ENCODE measurements at places on chromosomes 6 and 20.

DNA sequence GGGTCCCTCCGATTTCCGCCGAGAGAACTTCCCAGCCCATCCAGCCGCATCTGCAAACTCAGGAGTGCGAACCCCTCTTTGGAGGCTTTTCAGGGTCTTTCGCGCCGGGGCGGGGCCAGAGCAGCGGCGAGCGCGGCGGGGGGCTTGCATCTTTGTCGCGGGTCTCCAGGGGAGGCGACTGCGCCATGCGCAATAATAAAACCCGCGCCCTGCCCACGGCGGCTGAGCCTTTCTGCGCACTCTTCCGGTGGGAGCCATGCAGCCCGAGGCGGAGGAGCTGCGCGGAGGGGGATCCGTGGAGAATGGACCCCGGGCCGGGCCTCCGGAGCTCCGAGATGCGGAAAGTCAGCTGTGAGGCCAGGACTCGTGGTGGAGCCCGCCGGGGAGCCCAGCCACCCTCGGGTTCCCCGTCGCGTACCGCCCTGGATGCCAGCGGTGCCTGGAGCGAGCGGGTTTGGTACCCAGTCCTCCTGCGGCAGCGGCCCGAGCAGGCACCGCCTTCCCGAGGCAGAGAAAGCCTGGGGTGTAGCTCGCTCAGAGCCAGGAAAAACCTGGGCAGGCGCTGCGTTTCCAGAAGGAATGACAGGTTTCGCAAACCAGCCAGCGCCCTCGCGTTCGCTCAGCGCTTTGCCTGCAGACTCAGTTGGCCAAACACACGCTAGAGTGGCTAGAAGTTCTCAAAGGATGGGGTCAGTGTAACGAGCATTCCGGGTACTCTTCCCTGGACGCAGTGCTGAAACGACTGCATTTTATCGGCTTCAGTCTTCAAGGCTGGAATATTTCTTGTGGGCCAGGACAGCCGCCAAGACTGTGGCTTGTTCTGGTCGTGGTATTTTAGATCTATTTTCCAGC lies 1.2 kb downstream of the AKAP12 start:
- DNase-seq: no peak

DNA sequence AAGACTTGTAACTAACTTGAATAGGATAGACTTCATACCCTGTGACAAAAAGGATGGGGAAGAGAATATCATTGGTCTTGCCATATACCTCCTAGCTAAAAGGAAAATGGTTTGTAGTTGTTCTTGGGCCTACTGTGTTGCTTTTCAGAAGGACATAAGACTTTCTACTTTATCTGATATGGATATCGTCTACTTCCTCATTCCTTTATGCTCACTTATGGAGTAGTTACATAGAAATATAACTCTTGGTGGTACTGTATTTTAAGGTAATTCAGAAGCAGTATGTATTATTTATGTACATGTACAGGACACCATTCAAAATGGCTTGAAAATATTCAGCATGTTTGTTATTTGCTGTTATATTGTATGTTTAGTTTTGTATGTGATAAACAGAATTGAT lies 8.0 kb downstream of the FAM217B start:
- DNase-seq: peak; percentile 62

DNA sequence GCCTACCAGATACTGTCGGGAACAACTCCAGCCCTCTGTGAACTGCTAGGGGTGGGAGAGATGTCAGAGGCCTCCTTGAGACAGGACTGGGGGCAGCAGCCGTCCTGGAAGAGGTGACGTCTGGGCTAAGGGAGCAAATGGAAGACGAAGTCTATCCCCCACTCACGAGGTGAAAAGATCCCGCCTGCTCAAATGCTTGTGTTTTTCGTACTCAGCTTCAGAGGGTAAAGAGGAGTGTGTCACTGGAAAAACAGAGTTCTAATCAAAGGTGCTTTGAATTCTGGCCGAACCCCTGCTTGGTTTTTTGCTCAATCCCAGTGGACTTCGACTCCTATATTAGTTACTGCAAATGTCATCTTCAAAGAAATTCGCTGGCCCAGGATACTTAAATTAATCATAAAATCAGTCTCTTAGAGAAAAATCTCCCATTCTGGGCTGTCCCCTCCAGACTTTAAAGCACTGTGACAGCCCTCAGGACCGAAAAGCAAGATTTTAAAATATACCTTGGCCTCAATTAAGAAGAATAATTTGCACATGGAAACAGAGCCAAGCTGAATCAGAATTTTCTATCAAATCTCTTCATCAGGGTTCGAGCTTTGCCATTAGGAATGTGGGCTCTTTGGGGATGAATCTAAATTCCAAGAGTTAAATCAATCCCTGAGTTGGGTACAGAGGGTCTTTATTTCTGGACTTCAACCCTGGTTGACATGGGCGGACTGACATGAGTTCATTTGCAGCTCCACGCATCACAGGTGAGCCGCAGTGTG lies 61.8 kb upstream of the AFDN start:
- no peak for DNase-seq

DNA sequence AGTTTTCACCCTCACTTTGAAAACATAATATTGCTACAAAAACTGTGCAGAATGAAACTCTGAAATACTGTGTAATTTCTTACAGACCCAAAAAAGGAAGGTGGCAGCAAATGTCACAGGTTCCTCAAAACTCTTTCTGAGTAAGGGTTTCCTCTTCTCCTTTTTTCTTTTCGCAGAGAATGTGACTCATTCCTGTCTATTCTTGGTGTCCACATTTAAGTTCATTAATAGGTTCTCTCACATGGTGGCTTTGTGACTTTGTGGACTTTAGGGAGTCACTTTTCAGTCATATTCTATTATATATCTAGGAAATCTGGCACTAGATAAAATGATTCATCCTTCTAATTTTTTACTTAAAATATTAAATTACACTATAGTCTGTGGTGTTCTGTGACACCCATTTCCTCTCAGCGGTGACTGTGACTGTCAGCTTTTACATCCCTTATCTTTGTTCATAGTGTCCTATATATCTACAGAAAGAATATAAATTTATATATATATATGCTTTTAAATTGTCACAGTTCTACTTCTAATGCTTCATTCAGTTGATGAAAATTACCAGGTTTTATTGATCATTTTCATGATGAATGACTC lies 126.8 kb upstream of the HCRTR2 start:
- DNase-seq: peak; percentile 86

- DNase-seq: peak; percentile 56
Measured at GRCh38 chr20:4369119-4369797, 352.5 kb upstream of the PRND start.

DNA sequence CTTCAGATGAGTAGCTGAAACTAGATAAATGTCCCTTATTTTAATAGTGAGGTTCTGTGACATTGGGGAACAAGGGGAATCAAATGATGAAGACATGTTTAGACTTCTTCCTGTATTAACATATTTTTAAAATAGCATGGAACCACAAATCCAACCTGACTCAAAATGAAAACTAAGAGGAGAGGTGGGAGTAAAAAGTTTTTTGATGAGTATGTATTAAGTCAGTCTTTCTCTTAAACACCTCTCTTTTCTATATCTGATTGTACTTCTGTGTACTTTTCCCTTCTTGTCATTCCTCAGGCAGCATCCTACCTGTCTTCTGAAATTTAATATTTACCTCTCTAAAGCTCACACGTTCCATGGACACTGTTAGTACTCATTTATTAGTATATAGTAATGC lies 8.7 kb upstream of the SDHAF4 start:
- no peak for DNase-seq

GRCh38 chr6:52573295-52573694 lies 3.6 kb downstream of the TRAM2 start:
- DNase-seq: no peak

GRCh38 chr20:21509079-21509596 lies 4.7 kb downstream of the NKX2-2 start:
- no peak for DNase-seq

GRCh38 chr6:75493400-75494064 lies at the start of gene FILIP1:
FILIP1 (minus strand) TSS chr6:75493800; CDS start chr6:75414972, 78,828 bp downstream.
- DNase-seq: no peak

DNA sequence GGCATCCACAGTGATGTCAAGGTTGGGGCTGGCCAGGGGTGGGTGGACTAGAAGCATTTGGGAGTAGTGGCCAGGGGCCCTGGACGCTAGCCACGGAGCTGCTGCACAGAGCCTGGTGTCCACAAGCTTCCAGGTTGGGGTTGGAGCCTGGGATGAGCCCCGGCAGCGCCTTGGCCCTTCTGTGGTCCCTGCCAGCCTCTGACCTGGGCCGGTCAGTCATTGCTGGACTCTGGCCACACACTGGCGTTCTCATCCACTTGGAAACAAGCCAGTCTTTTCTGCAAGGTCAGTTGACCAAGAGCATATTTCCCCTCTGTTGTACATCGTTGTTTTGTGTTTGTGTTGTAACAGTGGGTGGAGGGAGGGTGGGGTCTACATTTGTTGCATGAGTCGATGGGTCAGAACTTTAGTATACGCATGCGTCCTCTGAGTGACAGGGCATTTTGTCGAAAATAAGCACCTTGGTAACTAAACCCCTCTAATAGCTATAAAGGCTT lies 8.4 kb downstream of the PSMA7 start:
- no peak for DNase-seq

DNA sequence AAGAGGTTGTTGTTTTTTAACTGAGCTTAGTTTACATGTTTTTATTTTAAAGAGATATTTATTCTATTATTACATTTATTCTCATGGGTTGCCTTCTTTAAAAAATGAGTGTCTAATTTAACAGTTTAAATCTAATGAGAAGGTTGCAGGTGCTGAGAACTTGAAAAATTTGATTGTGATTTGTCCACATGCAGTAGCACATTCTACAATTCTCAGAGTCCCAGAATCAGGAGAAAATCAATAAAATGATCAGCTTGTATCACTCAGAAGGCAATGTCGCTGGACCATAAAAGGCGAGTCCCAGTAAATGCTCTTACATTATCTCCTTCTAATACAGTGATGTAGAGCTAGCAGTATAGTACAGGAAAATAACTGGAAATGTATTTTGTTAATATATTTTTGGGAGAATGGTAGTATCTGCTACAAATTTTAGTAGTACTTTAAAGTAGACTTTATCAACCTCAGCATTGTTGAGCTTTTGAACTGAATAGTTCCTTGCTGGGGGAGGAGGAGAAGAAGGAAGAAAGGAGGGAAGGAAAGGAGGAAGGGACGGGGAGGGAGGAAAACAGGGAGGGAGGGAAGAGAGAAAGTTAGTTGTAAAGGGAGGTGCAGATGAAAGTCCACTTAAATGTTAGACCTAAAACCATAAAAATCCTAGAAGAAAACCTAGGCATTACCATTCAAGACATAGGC lies 458.0 kb downstream of the DOK5 start:
- no peak for DNase-seq

- no peak for DNase-seq
Measured at GRCh38 chr6:67916399-67916798, 718.7 kb upstream of the ADGRB3 start.

DNA sequence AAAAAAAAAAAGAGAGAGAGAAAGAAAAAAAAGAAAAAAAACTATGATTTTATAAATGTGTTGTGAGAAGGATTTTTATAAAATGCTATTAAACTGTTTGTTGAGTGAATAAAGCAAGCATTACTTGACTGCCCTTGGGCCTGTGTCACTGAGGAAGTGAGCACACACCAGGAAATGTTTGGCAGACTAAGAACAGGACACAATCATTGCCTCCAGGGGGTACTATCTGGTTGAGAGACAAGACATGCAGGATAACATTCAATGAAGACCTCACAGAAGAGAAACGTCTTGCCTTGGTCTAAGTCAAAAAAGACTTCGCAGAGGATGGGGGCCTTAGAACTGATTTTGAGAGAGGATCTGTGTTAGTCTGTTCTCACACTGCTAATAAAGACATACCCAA lies 40.6 kb downstream of the MTFR2 start:
- no peak for DNase-seq

DNA sequence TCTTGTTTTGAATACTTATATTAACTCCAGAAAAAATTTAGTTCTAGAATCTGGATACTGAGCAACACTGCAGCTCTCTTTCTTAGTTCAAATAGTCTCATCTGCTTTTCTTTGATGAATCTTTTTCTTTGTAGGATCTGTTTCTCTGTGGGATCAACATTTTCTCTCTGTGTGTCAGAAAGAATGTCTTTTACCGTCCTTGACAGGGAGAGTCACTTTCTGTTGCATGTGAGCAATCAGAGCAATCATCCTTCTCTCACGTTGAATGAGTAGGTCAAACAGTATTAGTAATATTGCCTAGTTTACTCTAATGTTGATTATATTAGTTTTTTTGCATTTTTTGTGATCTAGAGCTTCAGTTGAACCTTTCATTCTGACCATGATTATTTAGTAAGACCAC lies 130.9 kb downstream of the TRMT11 start:
- DNase-seq: no peak

DNA sequence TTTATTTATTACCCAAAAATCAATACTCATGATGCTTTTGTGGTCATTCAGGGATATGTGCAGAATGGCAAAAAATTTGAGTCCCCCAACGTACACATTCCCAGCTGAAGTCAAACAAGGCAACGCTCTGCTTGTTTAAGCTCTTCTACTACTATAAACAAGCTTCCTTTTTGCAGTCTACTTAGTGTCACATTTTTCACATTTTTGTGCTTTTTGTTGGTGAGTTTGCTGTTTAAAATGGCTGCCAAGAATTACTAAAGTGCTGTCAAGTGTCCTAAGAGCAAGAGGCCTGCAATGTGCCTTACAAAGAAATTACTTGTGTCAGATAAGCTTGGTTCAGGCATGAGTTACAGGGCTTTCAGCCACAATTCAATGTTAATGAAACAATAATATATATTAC lies 2.1 kb downstream of the WFDC8 start:
- DNase-seq: no peak

DNA sequence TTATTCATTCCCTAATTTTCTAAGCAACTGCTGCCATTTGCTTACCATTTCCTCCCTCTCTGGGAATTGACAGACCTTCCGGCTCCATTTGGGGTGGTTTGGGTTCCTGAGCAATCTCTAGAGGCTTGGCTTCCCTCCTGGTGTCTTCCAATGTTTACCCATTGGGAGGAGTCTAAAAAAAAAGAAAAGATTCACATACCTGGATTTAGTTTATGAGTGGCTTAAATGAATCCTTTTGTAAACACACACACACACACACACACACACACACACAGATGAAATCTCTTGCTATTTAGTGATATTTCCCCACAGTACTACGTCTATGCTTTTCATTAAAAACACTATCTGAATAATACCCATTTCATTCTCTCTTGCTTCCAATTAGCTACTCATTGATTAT lies 48.3 kb upstream of the TRAF3IP2 start:
- DNase-seq: no peak

GRCh38 chr6:50842861-50843384 lies 24.3 kb downstream of the TFAP2B start:
- no peak for DNase-seq

DNA sequence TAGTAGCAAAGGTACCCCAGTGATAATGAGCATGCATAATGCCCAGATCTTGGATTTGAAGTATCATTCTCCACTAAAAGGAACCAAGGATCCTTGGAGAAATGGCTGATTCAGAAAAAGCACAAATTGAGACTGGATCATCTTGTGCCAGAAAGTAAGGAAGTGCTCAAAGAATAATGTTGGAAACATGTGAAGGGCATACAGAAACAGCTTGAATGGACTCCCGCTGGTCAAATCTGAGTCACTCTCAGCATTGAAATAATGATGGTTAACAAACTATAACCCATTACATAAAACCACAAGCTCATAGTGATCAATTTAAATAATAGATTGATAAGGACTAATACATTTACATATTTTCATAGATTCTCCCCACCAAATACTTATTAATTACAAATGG lies 3.6 kb upstream of the OSTM1 start:
- DNase-seq: no peak

- no peak for DNase-seq
Measured at GRCh38 chr6:86728976-86729375, 208.4 kb upstream of the HTR1E start.

GRCh38 chr6:56445818-56446217 lies 196.9 kb downstream of the DST start:
- no peak for DNase-seq

GRCh38 chr6:105001906-105002305 lies 45.0 kb downstream of the LIN28B start:
- no peak for DNase-seq

Measured in OCI-M1 (cell line).